Naive thymus-derived CD8-positive, alpha-beta T cell (primary cell): ENCODE measurements at places on chromosomes 1 and 21. TPM values are rescaled to one million over a fixed set of nuclear protein-coding genes. Genes with fewer than 3 reads are reported as not detected.

DNA sequence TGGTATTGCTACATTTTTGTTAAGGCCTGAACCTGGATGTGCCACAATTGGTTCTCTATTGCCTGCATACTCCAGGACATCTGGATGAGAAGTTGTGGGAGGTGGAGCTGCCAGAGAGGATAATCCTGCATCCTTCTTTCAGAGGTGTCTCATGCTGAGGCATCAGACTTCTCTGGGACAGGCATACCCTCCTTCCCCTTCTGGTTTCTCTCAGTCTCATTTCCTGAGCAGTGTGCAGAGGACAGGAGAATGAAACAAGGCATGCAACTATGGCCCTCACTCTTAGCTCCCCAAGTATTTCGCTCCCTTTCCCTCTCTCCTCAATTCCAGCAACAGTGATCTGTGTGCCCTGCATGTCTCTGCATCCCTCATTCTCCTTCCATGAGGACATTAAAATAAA lies 7.6 kb upstream of the RGSL1 start:
- DNase-seq = no peak

DNA sequence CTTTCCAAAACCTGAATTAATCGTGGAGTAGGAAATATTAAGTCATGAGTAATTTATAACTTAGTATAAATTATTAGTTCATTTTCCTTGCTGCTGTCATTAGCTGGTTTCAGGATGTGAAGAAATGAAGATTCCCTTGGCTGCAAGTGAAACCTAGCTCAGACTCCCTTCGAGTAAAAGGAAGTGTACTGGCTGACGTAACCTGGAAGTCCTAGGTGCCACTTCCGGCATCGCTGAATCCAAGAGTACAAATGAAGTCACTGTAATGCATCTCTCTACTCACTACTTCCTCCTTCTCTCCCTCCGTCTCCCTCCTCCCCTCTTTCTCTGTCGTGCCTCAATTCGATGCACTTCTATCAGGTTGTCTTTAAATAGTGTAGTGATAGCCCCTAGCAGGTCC lies 28.8 kb downstream of the ZP4 start:
- DNase-seq = no peak

GRCh38 chr1:170929835-170930554 lies 5.3 kb upstream of the MROH9 start:
- peak; percentile 36 for DNase-seq

GRCh38 chr1:162361349-162361748 lies 15.3 kb downstream of the SPATA46 start:
- no peak for DNase-seq

DNA sequence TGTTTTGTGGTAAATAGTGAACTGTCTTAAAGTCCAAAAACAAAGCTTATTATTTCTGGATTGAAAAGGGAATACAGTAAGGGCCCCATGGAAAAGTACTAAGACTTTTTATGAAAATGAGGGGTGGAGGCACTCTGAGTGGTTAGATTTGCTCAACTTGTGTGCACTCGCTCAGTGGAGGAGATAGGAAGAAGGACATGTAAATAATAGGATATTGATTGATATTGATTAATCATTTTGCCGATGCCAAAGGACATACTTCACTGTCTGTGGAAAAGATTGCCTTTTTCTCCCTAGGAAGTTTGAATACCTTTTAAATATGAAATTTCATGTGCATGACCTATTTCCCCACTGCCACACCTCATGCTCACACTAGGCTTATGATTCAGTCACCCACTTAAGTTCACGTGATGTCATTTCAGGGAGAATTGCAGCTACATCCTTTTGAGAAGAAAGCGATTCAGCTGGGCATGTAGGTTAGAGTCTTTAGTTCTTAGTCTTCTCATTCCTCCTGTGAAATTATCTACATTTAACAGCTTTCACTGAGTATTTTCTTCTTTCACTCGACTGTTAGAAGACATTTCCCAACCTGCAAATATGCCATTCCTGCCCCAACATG lies 5.0 kb downstream of the MTR start:
- DNase-seq = no peak

The GSTM5 gene
- not detected for total RNA-seq

The FAM151A gene
- not detected for total RNA-seq

The NLRP3 gene
- total RNA-seq = 2.6 TPM

DNA sequence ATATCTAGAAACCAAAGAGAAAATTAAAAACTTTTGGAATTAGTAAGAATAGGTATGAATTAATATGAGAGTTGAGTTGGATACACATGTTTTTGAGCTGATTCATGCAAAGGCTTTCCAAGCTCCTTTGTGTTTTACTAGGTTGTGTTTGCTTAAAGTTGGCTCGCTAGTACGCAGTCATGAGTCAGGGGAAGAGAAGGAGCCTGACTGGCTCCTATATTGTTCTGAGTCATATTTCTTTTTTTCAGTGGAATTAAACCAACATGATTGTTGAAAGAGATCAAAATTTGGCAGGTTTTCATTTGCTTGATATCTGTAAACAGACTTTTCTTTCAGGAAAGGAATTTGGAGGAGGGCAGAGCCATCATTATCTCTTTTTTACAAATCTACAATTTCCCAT lies 66.7 kb downstream of the MAGI3 start:
- no peak for DNase-seq

DNA sequence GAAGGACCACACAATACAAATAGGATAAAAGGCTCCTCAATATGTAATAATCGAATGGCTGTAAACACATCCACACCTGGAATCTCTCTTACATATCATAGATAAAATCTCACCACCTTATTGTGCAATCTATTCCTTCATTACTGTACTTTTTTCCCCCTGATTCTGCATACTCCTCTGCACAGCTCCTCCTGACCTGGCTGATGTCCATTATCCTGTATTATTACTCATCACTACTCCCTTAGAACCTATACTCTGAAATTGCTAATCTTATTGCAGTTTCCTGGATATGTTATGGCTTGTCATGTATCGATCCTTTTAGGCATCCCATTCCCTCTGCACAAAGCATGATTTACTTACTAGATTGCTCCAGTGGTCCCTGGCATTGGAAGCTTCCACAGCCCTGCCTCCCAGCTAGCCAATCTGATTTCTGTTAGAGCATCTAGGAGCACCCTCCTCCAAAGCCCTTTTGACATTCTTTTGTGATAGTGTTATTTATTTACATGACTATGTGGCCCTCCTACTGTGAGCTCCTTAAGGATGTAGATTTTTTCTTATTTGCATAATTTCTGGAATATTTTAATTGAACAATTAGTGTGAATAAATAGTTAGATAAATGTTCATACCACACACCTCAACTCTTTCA lies 24.2 kb upstream of the PHGDH start:
- DNase-seq = no peak

DNA sequence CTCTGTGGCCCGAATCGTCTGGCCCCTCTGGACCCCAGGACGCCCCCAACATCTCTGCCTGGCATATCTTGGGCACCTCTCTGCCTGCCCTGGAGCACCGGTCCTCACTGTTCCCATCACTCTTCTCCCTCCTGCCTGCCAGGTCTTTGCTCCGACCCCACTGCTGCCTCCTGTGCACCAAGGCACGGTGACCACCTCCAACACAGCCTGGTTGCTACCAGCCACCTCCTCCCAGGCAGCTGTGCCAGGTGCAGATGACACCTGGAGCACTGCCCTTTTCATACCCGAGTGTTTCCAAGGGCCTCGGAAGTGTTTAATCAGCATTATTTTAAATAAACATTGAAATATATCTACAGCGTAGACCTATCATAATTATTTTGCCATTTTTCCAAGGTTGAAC lies 31.3 kb downstream of the PKNOX1 start:
- DNase-seq = no peak

- no peak for DNase-seq
Observed at GRCh38 chr1:66968574-66968973, 43.8 kb downstream of the MIER1 start.

The C1orf185 gene
- not detected for total RNA-seq

GRCh38 chr1:66617362-66618184 lies 83.6 kb downstream of the SGIP1 start:
- no peak for DNase-seq

DNA sequence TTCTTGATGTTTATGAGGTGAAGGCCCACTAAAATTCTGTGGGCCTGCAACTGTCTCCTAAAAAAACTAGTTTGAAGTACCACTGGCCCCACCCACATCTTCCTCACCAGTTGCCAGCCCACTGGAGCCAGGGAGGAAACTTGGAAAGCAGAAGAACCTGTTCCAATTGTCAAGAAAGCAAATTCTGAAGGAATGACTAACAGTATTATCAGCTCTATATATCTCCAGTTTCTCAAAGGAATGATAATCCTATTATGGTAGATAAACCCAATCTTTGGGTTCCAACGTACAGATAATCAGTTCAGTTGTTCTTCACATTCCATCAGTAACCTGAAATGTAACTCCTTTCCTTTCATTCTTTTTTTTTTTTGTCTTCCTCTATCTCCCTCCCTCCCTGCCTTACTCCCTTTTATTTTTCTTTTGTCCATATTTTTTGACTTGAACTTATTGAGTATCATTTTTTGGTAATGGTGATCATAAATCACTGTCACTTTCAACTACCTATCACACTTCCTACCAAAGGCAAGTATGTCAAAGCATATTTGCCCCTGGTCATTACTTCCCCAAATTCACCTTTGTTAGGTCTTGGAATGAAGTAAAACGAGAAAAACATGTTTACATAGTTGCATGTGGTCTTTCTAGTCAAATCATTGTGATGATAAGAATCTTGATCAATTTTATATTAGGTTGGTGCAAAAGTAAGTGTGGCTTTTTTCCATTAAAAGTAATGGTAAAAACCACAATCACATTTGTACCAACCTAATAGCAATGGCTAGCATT lies 943.4 kb downstream of the TTLL7 start:
- no peak for DNase-seq

The LRRC38 gene
- not detected for total RNA-seq

- peak; percentile 29 for DNase-seq
Observed at GRCh38 chr1:166479052-166479631, 312.3 kb upstream of the FAM78B start.

The RHD gene
- total RNA-seq = not detected

DNA sequence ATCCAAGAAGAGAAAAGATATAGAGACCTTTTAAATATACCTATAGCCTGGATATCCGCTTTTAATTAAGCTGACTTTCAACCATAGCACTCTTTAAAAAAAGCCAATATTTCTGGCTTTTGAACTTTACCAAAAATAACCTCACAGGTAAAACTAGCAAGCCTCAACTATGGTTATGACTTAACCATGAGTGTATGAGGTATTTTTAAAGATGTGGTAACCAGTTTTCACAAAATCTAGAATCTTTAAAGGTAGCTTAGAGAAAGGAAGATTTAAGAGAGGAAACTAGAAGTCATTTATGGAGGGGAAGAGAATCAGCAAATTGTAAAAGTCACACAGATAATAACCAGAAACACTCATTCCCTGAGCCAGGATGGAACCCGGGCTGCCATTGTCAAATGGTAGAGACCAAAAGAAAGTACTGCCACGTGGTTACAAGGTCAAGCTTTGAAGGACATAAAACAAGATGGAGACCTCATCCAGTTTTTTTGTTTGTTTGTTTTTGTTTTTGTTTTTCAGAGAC lies 288.4 kb upstream of the RGS18 start:
- no peak for DNase-seq

DNA sequence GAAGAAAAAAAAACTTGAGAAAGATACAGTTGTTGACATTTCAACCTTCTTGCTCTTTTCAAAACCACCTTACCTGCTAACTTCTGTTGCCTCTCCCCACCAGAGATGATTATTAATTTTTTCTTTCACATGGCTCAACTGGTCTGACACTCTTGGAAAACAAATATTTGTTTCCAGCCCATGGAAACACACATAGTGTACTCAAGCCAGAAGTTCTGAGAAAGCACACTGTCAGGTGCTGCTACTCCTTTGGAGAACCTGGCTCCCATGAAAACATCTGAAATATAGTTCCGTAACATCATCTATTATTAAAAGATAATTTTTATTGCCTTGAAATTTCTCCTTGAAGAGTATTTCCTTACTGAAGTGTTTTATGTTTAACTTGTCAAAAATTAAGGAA lies 145.0 kb upstream of the C1orf105 start:
- DNase-seq = no peak
